HuH-7 (cell line): ENCODE measurements at places on chromosomes 2 and 18.

GRCh38 chr2:6516674-6517073 lies 349.0 kb downstream of the CMPK2 start:
- DNase-seq = no peak

- no peak for DNase-seq
These were observed 6.7 kb upstream of the UGT1A5 start for GRCh38 chr2:233705911-233706506.

DNA sequence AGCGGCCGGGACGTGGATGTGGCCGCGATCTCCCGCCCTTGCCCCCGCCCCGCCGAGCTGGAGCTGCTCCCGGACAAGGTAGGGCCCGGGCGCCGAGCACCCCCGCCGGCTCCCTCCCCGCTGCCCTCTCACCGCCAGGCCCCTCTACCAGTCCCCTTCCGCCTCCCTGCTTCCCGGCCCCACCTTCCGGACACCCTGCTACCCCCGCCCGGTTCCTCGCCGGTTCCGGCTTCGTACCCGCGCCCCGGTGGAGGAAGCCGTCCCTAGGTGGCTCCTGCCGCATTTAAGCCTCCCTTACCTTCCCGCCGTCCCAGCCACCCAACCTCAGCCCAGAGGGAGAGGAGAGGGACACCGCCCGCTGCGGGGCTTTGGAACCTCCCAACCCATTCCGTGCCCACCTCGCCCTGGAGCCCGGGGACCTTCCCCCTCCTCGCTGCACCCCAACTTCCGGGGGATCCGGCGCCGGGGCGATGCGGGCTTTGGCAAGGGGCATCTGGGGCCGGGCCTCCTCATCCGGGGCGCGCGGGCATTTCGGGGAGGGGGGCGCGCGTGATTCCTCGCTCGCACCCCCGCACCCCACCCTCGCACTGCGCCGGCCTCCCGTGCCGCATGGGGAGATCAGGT lies 475 bp downstream of the B3GNT2 start:
- peak; percentile 57 for DNase-seq

DNA sequence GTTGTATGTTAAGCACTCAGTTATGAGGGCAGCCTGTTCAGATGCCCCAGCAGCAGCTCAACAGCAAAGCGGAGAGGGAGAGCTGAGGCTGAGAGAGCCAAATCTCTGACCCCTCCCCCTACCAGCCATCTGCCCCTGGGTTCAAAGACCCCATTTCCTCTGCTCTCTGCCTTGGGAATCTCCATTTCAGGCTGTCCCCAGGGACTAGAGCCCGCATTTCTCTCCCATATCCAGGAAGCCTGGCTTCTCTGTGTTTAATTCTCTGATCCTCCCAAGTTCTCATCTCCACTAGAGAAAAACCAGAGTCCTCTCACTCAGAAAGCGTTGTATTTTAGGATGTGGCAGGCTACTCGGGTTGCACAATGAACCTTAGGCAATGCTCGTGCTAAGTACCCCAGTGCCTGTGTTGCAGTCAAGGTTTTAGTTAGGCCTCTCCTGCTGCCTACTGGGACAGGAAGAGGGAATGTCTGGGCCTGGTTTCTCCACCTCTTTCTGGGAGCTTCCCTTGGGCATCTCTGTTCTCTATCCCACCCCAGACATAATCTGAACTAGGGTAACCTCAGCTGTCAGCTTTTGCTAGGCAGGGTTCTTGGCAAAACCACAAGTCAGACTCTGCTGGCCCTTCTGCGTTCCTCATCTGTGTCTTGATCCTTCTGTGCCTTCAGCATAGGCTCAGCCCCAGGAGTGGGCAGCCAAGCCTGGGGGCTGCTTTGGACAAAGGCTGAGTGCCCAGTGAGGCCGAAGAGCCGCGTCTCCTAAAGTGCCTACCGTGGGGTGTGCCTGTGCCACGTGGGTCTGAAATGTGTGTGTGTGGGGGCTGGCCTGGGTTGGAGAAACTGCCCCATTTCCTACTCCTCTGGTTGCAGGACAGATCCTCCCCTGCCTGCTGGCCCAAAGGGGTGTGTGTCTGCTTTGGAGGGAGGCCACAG lies 96.8 kb downstream of the STPG4 start:
- DNase-seq = peak; percentile 36

DNA sequence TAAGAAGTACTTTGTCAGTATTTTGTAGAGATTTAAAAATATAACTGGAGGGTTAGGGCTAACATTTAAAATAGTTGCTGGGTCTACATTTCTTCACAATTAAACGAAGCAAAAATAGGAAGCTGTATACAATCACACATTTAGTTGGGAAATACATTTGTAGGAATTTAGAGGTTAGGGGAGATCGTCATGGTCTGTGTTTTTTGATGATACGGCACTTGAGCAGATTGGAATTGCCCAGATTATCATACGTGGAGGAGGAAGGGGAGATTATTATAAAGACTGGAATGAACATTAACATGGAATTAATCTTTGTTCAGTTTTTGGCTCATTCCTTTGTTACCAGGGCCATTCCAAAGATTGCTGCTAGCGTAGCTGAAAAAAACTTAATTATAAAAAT lies 84.6 kb downstream of the MTA3 start:
- no peak for DNase-seq

DNA sequence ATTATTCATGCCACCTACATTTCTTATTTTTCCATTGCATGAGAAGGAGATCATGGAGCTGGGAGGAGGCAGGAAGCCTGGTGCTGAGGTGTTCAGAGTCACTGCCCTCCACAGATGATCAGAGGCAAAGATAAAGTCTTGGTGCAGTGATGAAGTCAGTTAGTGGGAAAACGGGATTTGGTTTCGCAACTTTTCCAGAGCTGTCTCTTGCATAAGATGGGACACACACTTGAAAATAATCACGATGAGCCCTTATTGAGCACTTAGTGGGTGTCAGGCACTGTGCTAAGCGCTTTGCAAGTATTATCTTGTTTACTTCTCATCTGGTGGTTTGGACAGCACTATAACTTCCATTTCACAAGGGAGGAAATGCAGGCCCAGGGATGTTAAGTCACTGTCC lies 222.1 kb upstream of the SMAD2 start:
- DNase-seq = no peak

GRCh38 chr2:177413703-177414102 lies 21.1 kb downstream of the AGPS start:
- DNase-seq = no peak

DNA sequence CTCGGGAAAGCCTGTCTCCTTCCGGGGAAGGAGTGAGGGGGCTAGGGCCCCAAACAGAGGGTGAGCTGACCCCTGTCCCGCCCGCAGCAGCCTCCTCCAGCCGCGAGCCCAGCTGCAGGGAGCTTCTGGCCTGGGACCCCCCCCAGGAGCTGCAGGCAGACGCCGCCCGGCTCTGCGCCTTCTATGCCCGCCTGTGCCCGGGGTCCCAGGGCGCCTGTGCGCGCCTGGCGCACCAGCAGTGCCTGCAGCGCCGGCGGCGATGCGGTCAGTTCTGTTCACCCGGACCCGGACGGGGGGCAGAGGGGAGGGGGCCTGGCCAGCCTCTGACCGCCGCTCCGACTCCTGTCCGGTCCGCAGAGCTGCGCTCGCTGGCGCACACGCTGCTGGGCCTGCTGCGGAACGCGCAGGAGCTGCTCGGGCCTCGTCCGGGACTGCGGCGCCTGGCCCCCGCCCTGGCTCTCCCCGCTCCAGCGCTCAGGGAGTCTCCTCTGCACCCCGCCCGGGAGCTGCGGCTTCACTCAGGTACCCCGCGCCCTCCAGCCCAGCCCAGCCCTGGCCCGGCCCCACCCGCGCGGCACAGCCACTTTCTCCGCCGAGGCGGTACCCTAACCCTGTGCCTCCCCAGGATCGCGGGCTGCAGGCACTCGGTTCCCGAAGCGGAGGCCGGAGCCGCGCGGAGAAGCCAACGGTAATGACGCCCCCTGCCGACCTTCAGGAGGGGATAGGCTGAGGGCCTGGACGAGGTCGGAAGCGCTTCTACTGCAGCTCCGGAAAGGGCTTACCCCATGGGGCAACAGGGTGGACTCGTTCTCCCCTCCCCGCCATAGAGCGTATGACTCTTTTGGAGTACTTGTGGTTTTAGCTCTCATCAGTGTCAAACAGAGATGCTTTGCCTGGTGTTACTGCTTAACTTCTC lies 2.0 kb upstream of the CHRND start:
- peak; percentile 93 for DNase-seq

DNA sequence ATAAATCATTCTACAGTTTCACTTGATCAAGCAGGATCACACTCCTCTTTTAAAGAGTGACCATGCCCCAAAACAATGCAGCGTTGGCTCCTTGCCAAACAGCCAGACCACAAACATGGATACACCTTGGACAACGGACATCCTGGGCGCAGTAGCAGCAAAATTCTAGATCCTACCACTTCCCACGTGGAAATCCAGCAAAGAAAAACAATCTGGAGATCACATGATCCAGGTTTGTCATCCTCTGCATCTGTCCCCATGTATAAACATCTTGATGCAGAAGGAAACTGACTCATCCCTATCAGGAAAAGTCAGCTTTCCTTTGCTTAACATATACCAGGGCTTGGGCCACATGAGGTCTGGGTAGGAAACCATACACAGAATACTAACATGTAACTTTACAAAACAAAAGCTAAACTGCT lies 53.1 kb downstream of the ZNF521 start:
- no peak for DNase-seq

GRCh38 chr18:9333441-9334328 lies 888 bp upstream of the TWSG1 start:
- DNase-seq = peak; percentile 17

DNA sequence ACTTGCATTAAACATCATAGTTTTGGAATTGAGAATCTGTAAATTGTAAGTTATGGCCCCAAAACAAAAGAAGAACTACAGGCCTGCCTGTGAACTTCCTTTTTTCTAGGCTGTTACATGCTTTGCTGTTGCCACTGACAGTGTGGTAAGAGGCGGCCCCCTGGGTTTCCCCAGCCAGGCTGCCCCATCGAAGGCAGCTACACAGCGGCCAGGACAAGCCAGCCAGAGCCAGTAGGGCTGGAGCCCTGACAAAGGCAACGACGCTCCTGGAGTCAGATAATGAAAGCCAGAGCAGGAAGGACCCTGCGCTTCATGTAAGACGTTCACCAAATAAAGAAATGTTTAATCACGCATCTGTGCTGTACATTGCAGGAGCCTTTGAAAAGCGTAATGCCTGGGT lies 55.0 kb downstream of the ANKRD44 start:
- DNase-seq = no peak

DNA sequence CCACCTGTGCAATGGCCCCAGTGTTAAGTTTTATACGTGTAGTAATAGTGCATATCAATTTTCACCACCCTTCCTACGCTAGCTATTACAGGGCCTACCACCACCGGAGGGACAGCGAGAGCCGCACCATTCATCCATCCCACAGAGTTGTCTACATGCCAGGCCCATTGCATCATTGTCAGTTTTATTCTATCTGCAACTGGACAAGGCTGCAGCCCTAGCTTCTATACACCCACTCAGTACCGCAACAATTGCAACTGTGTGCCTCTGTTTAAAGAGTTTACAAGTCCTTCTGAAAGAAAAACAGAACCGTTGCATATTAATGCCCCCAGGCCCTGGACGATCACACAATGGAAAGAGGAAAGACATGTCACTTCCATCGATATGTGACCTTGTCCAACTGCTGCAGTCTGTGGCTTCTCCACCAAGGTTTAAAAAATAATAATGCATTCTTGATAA lies 58.6 kb downstream of the ZEB2 start:
- no peak for DNase-seq

DNA sequence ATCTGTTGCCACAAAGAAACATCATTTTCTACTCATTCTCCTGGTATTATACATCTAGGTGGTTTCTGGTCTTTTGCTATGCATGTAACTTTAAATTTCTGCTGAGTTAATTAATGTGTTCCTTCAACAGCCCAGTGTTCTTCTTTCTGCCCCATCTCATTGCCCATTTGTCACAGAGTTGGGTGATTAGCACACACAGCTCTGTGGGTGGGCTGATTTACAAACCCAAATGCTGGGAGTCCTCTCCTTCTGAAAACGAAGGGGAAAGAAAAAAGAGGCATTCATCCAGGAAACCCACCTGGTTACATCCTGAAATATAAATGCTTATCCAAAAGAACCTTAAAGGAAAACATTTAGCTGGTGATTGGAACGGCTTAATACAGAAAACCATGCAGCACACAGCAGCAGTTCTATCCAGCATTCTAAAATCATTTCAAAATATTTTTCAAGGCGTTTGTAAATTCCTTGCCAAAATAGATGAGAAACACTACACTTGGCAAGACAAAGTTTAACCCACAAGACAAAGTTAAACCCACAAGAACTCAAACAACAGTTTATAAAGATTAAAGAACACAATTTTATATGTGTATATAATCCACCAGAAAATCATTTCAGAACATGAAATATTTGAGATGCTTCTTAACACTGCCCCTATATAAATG lies 177.9 kb downstream of the ANTXR1 start:
- DNase-seq = no peak

DNA sequence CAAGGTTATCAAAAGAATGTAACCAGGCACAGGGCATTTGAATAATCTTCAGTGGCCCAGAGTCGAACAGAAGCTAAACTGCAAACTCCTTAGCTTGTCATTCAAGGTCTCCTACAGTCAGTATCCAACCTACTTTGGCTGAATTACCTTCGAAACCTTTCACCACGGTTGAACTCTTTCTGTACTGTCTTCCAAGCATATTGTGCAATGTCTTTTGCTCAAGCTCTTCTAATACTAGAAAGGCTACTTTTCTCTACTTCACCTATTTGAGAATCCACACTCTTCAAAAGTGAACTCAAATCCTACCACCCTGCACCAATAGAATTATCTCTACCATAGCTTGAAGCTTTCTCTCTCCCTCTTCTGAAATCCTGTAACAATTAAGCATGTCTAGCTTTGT lies 142.9 kb downstream of the NR4A2 start:
- DNase-seq = no peak

DNA sequence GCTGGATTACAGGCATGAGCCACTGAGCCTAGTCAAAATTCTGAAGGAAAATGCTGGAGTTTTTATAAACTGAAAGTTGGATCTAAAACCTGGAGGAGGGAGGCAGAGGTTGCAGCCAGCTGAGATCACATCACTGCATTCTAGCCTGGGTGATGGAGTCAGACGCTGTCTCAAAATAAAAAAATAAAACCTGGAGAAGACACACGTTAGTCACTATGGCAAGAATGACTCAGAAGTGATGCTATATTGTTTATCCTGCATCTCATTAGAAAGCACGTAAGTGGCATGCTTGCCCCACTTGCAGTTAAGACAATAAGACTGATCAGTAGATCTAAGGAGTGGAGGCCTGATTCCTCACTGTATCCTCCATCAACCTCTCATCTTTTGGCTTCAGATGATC lies 106.6 kb upstream of the STON1 start:
- no peak for DNase-seq

DNA sequence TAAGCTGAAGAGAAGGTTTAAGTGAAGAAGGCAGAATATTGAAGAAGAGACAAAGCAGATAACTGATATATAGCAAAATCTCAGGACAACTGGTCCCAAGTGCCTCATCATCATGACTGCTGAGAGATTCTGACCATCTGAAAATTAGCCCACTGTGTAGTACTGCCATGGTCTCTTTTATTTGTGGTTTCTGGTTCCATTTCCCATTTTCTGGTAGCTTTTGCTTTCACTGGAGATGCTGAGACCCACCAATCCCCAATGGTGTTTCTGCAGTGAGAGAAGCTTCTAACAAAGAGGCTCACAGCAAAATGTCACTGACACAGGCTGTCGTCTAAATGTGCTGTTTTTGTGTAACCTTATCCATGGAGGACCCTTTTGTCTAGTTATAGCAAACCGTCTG lies 79.5 kb downstream of the TMEM163 start:
- no peak for DNase-seq
